Cortex of kidney (tissue), 1 donor: ENCODE measurements at places on chromosomes 5 and 9.

- DNase-seq = no peak
Measured at GRCh38 chr5:179181988-179182387, 121.8 kb downstream of the ZNF354C start.

GRCh38 chr9:32928912-32929311 is 72.5 kb downstream of the APTX start:
- no peak for DNase-seq

GRCh38 chr5:28896949-28897348 is 1858.6 kb upstream of the CDH9 start:
- no peak for DNase-seq

GRCh38 chr5:11792621-11793020 is 111.6 kb downstream of the CTNND2 start:
- no peak for DNase-seq

DNA sequence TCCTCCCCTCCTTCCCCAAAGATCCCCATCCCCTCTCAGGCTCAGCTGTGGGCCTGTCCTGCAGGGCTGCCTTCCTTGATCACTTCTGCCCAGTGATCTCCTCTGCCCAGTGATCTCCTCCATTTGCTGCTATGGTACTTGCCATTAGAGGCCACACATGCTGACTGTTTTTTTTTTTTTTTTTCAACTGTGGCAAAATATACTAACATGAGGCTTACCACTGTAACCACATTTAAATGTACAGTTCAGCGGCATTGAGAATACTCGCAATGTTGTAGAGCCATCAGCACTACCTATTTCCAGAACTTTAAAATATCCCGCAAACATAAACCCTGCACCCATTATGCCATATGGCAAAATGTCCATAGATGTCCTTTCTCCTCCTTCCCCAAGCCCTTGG is 61.7 kb upstream of the EPB41L4B start:
- DNase-seq = no peak

DNA sequence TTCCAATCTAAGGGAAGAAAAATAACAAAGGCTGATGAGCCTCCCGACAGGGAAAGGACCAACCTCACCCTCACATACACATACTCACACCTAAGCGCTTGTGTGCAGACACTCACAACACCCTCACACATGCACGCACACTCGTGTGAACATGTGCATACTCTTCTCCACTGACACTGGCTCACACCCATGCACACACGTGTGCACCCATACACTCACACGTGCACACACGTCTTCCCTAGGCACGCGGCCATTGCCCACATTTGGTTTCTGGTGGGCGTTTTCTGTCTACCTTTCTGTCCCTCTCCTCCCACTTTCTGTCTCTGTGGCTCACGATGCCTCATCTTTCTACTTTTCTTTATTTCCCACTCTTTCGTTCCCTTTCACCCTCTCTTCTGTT is 169.7 kb upstream of the MVB12B start:
- no peak for DNase-seq

DNA sequence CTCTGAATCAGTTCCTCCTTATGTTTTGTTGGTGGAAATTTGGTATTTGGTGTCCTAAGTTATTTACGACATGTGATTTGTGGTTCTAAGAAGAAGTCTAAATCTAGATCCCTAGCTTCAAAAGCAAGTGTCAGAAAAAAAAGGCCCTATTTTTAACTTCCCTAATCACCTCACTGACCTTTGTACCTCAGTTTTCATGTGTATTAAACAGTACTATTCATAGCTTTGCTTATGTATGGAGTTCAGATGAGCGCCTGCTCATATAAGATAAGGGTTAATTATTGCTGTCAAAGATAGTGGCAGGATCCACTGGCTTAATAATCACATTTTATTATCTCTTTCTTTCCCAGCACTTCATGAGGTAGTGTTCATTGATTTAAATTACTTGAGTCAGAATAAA is 318.2 kb downstream of the PARP8 start:
- DNase-seq = no peak

- DNase-seq = no peak
Measured at GRCh38 chr5:153520137-153520536, 29.7 kb downstream of the GRIA1 start.

DNA sequence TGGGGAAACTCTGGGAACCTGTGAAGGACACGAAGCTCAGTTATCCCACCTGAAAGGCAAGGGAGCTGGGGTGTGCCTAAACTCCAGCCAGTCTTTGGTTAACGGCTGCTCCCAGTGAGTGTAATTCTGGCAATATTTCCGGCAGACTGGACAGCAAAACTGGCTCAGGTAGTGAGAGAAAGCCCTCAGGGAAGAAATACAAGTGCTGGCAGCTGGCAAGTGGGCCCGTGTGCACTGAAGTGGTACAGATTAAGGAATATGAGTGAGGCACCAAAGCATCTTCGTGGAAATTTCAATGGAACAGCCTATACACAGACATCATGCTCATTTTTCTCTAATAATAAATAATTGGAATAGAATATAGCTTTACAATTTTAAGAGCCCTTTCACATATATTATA is 56.2 kb downstream of the ABHD17B start:
- DNase-seq = no peak

DNA sequence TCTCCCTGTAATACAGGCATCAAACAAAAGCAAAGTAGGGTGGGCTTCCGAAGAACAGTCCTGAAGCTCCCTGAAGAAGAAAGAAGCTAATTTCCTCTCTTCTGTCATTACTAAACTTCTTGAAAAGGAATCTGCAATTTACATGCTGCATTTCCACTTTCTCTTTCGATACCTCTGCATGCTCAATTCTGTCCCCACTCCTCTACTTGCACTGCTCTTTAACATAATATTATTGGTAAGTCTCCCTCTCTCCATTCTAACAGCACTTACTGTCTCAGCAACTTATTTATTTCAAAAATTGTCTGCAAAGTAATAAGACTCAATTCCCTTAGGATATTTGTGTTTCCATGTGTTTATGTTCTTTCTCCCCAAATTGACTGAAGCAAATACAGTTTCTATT is 3.9 kb upstream of the PLPP1 start:
- DNase-seq = no peak

GRCh38 chr9:96651626-96652025 is 3.5 kb downstream of the PRXL2C start:
- no peak for DNase-seq

DNA sequence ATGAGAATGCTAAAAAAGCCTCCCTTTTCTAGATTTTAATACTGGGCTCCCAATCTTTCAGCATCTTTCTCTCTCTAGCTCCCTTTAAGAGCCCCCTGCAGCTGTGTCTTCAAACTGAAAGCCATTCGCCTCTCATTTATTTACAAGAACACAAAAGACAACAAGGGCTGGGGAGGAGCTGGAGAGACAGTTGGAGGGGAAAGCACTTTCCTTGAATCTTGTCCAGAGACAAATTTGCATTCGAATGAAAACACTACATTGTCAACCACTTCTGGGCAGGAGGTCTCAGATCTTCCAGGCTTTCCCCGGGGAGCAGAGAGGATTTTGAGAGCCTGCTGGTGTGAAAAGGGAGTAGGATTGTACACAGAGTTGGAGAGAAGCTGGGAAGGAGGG is 518.3 kb downstream of the CTNND2 start:
- no peak for DNase-seq

DNA sequence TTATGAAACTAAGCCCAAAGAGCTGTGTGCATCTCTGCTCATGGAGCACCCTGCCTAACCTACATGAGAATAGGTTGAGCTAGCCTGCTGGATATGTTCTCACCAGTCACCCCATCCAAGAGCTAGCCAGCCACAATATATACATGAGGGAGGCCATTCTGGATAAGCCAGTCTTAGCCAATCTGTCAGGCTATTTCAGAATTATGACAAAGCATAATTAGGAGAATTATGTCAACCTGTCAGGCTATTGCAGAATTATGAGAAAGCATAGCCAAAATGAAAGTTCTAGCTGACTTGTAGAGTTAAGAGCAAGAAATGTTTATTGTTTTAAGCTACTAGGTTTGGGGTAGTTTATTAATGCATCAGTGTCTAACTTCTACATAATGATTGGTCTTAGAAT is 189.8 kb downstream of the WDR70 start:
- DNase-seq = no peak

DNA sequence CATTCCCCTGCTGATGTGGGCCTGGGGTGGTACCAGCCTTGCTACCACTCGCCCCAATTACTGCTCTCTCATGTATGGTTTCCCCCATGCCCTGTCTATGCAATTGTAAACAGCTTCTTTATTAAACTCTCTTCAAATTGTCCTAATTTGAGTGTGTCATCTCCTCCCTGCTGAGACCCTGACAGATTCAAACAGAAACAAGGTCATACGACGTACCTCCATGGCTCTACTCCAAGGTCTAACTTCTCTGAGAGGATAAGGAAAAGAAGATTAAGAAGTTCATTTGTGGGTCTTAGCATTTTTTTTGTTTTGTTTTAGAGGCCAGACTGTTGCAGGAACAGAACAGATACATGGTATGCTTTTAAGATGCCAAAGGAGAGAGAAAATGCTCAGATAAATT is 38.0 kb downstream of the ABITRAM start:
- DNase-seq = no peak

- no peak for DNase-seq
Measured at GRCh38 chr5:119410448-119411159, 41.7 kb upstream of the HSD17B4 start.

GRCh38 chr5:10623305-10623910 is 59.5 kb downstream of the ANKRD33B start:
- DNase-seq = no peak

DNA sequence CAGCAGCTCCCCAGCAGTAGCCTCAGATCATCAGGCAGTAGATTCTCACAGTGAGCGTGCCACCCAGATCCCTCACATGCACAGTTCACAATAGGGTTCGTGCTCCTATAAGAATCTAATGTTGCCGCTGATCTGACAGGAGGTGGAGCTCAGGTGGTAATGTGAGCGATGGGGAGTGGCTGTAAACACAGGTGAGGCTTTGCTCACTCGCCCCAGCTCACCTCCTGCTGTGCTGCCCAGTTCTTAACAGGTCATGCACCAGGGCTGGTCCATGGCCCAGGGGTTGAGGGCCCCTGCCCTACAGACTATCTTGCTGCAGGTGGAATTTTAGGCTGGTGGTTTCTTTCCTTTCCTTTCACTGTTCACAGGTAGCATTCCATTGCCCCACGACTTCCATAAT is 100.2 kb downstream of the MRPL36 start:
- no peak for DNase-seq

GRCh38 chr9:114364134-114365041 is 23.4 kb downstream of the AKNA start:
- no peak for DNase-seq

DNA sequence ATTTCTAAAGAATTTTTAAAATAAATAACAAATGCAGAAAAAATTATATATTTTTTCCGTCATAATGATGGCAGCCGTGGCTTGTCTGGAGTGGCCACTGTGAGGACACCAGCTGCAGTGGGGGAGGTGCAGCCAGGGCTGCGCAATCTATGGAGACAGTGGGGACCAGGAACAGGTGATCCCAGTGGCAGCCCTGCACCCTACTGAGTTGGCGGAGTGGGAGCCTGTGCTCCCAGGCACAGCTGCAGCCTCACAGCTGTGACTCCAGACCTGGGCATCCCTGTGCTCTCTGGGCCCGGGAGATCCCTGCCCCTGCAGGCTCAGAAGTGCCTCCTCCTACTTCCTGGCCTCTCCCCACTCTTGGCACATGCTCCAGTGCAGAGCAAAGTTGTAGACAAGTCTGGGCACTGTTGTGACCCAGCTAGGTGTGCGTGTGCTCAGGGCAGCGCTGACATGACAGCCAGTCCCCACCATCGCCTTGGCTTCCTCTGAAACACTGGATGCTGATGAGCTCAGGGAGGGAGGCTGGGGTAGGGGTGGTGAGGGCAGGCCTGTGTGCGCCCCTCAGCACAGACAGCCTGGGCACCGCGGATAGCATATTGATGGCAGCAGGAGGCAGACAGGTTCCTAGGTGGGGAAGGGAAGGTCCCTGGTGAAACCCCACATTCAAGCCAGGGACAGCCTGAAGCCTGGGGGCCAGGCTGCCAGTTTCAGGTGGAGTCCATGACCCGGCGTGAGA is 96.0 kb upstream of the PRR16 start:
- no peak for DNase-seq

GRCh38 chr5:15897656-15898055 is 281.9 kb downstream of the MARCHF11 start:
- DNase-seq = no peak

DNA sequence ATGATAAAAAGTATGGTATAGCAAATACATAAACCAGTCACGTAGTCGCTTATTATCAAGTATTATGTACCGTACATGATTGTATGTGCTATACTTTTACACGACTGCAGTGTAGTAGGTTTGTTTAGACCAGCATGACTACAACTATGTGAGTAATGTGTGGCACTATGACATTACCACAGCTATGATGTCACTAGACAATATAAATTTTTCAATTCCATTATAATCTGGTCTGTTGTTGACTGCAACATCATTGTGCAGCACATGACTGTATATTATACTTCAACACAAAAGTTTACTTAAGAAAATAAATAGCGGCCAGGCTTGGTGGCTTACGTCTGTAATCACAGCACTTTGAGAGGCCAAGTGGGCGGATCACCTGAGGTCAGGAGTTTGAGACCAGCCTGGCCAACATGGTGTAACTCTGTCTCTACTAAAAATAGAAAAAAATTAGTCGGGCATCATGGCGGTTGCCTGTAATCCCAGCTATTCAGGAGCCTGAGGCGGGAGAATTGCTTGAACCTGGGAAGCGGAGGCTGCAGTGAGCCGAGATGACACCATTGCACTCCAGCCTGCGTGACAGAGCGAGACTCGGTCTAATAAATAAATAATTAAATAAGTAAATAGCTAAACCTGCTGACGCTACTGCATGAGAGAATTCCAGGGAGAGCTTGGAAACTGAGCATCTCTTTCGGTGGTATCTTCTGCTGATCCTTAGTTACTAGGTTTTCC is 24.6 kb upstream of the JADE2 start:
- DNase-seq = no peak

DNA sequence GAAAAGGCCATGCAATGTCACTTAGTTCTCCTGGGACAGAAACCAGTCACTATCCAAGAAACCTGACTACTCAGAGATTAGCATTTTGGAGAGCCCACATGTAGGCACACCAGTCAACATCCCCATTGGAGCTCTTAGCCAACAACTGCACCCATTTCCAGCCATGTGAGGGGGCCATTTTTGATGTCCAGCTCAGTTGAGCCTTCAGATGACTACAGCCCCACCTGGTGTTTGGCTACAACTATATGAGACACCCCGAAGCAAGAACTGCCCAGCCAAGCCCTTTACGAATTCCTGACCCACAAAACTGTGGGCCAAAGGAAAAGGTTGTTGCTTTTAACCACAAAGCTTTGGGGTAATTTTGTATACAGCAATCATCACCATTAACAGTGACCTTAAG is 300.1 kb downstream of the ASTN2 start:
- DNase-seq = no peak

GRCh38 chr5:116908537-116908936 is 333.9 kb upstream of the SEMA6A start:
- no peak for DNase-seq

GRCh38 chr5:124907098-124907644 is 160.7 kb upstream of the ZNF608 start:
- no peak for DNase-seq

DNA sequence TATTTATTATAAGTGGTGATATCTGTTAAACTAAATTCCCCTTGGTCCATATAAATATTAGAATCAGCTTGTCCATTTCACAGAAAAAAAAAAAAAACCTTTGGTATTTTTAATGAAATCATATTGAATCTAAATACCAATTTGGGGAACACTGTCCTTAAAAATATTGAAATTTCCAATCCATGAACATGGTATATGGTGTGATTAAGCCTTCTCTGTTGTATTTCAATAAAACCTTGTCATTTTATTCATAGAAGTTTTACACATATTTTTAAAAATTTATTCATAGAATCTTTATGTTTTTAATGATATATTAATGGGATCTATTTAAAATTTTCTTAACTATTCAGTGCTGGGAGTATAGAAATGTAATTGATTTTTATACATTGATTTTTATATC is 135.3 kb downstream of the CEP120 start:
- no peak for DNase-seq

GRCh38 chr9:36725777-36726356 is 153.2 kb downstream of the MELK start:
- DNase-seq = no peak
